ENCODE measurements at places on chromosomes 11 and 22.

- no peak for DNase-seq
These were observed 149.7 kb downstream of the CTTN start for GRCh38 chr11:70547821-70548670.

- DNase-seq: no peak
These were observed 20.8 kb downstream of the ADA2 start for GRCh38 chr22:17198170-17199002.

GRCh38 chr11:35047179-35047578 is 91.8 kb upstream of the CD44 start:
- DNase-seq: no peak

DNA sequence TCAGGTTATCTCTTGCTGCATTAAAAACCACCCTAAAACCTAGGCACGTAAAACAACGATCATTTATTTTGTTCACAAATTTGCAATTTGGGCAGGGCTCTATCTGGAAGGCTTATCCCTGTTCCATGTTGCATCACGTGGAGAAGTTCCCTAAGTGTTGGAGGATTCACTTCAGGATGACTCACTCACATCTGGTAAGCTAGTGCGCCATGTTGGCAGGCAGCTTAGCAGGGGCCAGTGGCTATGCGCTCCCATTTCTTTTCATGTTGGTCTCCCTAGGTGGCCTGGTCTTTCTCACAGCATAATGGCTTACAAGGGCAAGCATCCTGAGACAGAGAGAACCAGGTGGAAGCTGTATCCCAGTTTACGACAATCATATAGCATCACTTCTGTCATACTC is 226.8 kb downstream of the BLID start:
- no peak for DNase-seq

DNA sequence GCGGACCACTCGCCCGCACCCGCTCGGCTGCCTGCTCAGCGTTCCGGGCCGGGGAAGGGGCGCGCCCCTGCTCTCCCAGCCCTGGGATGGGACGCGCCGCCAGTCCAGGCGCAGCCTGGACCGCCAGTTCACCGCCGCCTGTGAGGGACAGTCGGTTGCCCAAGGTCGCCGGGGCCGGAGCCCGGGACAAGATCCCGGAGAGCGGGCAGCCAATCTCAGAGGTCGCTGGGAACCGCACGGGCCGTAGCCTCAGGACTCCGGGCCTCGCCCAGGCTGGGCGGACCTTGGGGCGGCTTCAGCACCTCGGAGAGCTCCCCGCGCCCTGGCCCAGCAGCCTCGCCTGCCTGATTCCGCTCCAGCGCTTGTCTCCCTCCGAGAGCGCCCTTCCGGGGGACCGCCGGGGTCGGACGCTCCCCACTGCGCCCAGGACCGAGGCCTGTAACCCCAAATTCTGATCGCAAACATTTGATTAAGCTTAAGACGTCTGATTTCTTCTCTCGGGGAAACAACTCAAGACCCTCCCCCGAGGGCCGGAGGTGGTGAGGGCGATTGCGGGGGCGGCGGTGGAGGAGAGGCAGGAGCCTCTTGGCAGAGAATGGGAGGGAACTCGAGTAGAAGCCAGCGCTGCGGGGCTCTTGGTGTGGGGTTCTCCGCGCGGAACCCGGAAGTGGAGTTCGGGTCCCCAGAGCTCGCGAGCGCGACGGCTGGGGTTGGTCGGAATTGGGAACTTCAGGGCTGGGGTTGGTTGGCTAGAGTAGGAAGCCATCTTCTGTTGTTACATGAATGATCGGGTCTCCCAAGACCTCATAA is 1.1 kb upstream of the CHRM4 start:
- peak; percentile 97 for DNase-seq

GRCh38 chr11:92866679-92867282 is 102.7 kb upstream of the MTNR1B start:
- no peak for DNase-seq

GRCh38 chr11:33649944-33650343 is 50.7 kb downstream of the C11orf91 start:
- no peak for DNase-seq

GRCh38 chr11:34605481-34606325 is 15.2 kb upstream of the EHF start:
- no peak for DNase-seq

- DNase-seq: no peak
These were observed at the start of gene MS4A7 for GRCh38 chr11:60378354-60378753. Gene MS4A7, plus strand, starts transcription at chr11:60378532. Its CDS starts 4,610 bp downstream, at chr11:60383142.

GRCh38 chr22:32693102-32693501 is 108.4 kb upstream of the TIMP3 start:
- no peak for DNase-seq

GRCh38 chr22:29801153-29801552 is 34.0 kb downstream of the UQCR10 start:
- no peak for DNase-seq

DNA sequence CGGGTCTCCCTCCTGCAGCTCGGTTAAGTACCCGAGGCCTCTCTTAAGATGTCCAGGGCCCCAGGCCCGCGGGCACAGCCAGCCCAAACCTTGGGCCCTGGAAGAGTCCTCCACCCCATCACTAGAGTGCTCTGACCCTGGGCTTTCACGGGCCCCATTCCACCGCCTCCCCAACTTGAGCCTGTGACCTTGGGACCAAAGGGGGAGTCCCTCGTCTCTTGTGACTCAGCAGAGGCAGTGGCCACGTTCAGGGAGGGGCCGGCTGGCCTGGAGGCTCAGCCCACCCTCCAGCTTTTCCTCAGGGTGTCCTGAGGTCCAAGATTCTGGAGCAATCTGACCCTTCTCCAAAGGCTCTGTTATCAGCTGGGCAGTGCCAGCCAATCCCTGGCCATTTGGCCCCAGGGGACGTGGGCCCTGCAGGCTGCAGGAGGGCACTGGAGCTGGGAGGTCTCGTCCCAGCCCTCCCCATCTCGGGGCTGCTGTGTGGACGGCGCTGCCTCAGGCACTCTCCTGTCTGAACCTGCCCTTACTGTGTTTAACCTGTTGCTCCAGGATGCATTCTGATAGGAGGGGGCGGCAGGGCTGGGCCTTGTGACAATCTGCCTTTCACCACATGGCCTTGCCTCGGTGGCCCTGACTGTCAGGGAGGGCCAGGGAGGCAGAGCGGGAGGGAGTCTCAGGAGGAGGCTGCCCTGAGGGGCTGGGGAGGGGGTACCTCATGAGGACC is 25.0 kb downstream of the FADS3 start:
- DNase-seq: no peak

DNA sequence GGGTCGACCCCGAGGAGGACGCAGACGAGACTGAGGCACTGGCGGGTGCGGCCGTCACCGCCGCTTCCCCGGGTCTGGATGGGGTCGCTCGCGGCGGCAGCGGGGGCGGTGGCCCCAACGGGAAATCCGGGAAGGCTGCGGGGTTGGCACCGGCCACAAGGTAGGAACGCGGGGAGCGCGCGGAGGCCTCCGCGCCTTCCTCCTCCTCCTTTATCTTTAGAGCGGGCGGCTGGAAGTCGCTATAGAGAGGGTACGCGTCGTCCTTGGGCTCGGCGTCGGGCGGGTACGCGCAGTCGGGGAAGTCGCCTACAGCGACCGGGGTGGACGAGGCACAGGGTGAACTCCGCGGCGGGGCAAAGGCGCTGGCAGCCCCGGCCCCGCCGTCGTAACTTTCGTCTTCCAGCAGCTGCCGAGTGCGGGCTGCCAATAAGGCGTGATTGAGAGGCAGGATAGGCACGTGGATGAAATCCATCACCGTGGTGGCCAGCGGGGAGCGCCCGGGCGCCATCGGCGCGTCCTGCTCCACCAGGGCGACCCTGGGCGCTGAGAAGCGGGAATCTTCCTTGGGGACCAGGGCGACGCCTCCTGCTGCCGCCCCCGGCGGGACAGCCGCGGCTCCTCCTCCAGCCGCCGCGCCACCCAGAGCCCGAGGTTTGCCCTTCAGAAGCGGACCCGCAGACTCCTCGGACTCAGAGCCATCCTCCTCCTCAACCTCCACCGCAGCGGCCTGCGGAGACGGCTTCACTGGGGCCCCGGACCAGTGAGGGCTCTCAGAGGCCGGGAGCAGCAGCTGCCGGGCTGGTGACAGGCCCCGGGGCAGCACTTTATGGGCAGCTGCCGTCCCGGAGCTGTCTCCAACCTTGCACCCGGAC is 1.7 kb downstream of the PGR start:
- DNase-seq: peak; percentile 27

DNA sequence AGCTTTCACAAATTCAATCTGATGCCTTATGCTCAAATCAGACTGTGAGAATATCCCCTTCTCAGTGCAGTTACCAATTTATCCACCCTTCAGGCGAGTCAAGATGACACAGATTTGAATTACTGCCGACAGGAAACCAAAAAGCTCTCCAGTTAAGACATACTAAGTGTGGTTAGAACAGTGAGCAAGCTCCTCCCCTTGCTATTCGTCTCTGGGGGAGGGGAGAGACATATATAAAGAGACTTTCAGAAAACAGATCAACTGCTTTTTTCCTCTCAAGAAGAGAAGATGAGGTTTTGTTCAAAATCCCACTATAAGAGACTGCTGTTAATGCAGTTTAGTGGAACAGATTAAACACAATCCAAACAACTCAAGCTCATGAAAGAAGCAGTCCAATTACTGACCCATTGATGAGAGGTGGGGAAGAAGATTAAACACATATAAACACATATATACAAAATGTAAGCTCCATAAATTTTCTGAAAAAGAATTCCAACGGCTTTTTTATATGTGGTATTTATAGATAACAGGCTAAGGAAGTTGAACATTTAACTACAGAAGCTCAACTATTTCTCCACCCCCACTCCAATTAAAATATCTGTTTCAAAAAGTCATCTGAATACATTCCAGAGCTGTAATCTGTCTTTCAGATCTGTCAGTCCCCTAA is 102.7 kb downstream of the MRTFA start:
- DNase-seq: peak; percentile 67

GRCh38 chr11:65793625-65794400 is 7.0 kb downstream of the OVOL1 start:
- DNase-seq: no peak

DNA sequence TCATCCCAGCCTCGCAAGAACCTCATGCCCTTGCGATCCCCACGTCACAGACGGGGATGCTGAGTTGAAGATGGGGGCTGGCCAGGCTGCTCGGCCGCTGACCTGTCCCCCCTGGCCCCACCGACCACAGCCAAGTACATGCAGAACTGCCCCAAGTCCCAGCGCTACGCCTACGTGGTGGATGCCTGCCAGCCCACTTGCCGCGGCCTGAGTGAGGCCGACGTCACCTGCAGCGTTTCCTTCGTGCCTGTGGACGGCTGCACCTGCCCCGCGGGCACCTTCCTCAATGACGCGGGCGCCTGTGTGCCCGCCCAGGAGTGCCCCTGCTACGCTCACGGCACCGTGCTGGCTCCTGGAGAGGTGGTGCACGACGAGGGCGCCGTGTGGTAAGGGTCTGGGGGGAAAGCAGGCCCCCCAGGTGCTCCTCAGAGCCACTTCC is 10.0 kb downstream of the MUC5B start:
- no peak for DNase-seq

DNA sequence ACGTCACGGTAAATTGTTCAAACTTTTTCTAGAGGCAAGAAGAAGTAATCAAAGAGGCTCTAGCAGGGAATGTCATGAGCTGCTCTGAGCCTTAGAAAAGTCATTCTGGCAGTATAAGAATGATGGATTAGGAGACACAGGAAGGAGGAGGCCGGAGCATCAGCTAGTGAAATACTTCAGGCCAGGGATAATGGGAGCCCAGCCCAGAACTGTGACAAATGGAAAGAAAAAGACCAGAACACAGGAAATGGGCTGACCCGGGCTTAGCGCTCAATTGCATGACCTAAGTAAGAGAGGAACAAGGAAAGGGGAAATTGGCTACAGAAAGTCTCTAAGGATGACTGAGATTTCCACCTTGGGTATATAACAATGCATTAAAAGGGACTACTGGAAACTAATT is 108.6 kb downstream of the LARGE1 start:
- peak; percentile 52 for DNase-seq

DNA sequence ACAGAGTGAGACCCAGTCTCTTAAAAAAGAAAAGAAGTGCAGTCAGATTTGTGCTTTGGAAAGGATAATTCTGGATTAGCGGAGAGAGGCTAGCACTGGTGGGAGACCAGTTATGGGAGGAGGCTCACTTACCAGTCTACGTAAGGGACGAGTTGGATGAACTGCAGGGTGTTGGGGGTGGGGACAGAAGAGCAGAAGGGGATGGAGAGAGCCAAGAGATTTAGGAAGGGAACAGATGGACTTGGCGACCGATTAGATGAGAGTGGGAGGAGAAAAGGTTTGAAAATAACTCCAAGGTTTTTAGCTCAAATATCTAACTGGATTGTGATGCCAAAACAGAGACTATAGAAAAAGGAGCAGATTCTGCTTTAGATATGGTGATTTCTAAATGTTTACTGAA is 81.4 kb downstream of the SFI1 start:
- no peak for DNase-seq

DNA sequence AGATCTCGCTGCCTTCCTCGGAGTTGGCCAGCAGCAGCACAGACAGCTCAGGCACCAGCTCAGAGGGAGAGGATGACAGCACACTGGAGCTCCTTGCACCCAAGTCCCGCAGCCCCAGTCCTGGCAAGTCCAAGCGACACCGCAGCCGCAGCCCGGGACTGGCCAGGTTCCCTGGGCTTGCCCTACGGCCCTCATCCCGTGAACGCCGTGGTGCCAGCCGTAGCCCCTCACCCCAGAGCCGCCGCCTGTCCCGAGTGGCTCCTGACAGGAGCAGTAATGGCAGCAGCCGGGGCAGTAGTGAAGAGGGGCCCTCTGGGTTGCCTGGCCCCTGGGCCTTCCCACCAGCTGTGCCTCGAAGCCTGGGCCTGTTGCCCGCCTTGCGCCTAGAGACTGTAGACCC is 6.4 kb downstream of the PLA2G3 start:
- peak; percentile 3 for DNase-seq

DNA sequence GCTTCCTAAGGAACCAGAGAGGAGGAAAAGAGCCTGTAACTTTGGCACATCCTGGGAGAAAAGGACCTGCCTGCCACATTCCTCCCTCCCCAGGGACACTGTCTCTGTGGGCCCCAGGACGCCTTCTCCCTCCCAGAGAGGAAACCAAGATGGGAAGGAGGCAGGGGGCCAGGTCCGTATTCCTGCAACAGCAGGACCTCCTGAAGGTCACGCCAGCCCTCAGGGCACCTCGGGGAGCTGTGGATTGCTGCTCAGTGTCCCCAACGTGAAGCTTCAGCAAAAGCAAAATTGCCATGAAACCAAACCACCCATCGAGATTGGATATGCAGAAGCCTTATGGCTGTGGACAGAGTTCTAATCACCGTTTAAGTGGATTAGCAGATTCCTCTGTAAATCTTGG is 86.7 kb downstream of the ARHGAP8 start:
- DNase-seq: no peak

GRCh38 chr11:94521684-94522083 is 9.4 kb downstream of the C11orf97 start:
- DNase-seq: peak; percentile 28

DNA sequence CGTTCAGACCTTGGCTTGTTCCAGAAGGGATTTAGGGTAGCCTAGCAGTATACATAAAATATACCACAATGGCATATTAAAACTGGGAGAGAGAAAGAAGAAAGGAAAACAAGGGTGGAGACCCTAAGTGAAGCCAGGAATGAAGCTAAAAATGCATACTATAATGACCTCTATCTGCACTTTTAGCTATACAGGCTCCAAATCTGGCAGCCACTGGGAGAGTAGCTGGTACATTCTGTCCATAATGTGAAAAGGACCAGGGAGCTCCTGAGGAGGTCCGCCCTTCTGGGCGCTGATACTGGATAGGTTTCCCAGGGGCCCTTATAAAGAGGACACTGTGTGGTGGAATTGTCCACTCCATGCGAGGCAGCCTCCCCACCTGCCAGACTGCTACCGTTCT is 42.8 kb downstream of the PRDM11 start:
- DNase-seq: no peak

Measured in AG08396 (cell line).